GDM1 (cell line): ENCODE measurements at places on chromosomes 5 and 9.

DNA sequence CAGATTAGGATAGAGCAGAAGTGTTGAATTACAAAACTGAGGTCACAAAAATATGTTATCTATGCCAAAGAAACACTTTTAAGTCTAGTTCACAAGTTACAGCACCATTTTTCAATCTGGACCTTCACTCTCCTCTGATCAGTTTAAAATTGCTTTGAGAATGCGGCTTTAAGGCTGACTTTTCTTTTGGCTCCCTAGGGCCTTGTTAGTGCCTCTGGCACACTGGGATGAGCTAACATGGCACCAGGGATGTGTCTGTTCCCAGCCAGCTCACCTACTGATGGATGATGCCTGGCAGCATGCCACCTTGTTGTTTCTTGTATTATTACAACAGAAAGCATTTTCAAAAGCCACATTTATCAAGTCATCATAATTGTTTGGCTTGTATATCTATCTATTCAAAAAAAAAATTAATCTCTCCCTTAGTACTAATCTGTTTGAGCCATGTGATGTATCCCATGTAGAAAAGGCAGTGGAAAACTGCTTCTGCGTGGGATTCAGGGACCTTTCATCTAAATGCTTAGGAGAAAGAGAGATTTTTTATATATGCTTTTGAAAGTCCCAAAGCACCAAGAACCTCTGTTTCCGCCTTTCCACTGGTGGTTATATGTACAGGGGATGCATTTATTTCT lies 46.6 kb downstream of the ADAMTSL1 start:
- DNase-seq = no peak

- DNase-seq = no peak
Measured at GRCh38 chr9:34651876-34652601, at the start of gene IL11RA. IL11RA (plus strand) TSS chr9:34652185; CDS start chr9:34655218, 3,033 bp downstream.

GRCh38 chr5:158570502-158570901 lies 529.2 kb downstream of the EBF1 start:
- DNase-seq = no peak

GRCh38 chr5:138739938-138740337 lies 13.3 kb upstream of the CTNNA1 start:
- DNase-seq = no peak

GRCh38 chr9:137056739-137057415 lies 3.0 kb upstream of the ENTPD2 start:
- no peak for DNase-seq

DNA sequence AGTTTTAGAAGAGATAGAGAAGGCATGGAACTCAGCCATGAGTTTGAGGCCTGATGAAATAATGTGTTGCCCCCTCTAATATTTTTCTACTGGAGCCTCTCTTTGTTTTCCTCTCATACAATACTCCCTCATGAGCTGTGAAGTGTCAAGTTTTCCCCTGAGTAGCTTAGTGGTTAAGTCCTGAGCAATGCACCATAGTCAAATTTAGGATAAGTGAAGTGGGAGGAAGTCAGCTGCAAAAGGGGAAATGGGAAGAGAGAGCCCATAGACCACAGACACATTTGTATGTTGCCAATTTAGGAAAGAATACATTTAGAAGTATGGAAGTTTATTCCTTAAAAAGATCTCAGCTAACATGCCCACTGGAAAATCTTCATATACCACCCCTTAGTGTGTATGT lies 171.5 kb upstream of the NREP start:
- peak; percentile 6 for DNase-seq

- no peak for DNase-seq
Measured at GRCh38 chr5:148963664-148964063, 99.2 kb downstream of the SH3TC2 start.

- DNase-seq = no peak
Measured at GRCh38 chr5:8633259-8633658, 764.3 kb downstream of the MTRR start.

- DNase-seq = no peak
Measured at GRCh38 chr9:127866535-127866934, 10.9 kb downstream of the AK1 start.

DNA sequence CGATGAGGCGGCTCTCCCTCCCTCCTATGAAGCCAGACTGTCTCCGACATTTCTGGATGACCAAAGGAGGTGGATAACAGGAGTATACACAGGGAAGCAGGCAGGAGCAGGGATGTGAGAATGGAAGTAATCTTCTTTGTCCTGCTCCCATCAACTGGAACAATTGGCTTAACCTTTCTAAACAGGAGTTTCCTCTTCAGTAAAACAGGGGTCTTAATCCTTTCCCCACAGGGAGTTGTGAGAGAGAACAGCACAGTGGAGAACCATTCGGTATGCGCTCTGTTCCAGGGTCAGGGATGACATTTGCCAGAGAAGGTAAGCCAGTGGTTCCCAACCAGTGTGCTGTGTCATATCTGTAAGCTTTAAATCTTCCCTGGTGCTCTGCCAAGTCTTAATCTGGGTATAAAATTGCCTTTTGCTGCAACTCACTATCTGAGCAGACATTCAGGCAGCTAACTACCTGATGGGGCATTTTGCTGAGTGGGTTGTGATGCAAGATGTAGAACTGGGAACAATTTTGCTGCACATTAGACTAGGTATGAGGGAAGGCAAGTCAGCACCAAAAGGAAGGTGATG lies 294.8 kb upstream of the KIF2A start:
- no peak for DNase-seq

DNA sequence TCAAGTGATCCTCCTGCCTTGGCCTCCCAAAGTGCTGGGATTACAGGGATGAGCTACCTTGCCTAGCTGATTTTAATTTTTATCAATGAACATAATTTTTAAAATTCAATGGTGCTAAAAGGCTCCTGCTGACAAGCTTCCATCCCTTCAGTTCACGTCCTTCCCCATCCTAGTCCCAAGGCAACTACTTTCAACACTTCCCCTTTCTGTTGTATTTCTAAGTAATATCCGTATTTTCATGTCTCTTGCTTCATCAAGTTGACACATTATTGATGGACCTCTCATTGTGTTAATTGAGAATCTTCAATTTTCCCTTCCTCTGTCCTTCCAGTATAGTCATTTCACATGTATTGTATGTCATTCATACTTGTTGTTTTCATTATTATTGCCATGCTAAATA lies 93.8 kb upstream of the RASGRF2 start:
- no peak for DNase-seq

GRCh38 chr5:147675168-147675567 lies 107.4 kb downstream of the JAKMIP2 start:
- DNase-seq = no peak

DNA sequence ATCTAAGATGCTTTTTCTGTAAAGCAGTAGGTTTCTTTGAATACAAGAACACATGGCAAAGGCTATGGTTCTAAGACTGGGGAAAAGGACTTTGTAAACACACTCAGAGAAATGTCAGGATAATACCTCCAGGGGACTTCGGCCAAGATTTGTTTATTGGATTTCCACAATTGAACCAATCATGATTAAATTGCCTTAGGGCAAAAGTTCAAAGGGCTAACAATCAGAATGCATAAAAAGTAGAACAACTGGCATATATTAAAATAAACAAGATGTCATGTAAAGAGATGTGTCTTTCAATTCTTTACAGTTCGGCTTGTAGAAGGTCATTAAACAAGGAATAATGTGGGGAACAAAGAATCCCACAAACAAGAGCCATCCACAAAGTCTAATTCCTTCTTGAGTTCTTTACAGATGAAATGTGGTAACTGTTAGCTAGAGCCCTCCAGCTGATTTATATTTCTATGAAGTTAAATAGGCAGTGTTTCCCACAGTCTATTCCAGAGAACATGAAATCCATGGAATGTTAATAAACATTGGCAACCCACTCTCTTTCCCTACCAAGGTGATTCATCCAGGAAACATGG lies 565.5 kb downstream of the ZNF608 start:
- no peak for DNase-seq

GRCh38 chr9:134834217-134834956 lies 46.2 kb upstream of the FCN2 start:
- no peak for DNase-seq

GRCh38 chr5:143453720-143454119 lies 50.2 kb upstream of the NR3C1 start:
- DNase-seq = no peak

DNA sequence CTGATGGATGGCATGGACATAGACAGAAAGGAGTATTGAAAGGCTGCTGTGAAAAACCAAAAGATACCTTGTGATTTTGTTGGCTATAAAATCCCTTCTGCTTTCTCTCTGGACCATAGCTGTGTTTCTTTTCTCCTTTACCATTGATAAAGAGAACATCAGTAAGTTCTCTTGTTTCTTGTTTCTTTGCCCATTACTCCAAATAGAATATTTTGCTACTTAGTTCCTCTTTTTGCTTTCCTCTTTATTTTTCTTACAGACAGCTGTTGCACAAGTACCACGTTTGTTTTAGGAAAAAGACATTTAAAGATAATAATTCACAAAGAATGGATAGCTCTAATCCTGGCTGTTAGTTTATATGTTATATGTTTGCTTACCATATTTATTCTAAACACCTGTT lies 1129.2 kb downstream of the DTWD2 start:
- peak; percentile 3 for DNase-seq

DNA sequence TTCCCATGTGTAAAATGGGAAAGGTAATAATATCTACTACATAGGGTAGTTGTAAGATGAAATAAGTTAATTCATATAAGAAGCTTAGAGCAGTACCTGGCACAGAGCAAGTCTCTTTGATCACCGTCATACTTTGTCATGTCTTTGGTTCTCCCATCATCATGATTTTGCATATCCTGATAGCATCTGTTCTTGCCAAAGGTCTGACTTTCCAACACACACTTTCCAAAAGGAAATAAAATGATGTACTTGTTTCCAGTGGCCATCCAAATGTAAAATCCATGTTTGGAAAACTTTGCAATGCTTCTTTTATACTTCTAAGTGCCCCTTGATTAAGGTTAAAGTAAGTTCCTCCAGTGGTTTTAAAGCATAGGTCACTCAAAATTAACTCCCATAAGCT lies 266.9 kb upstream of the PTGER4 start:
- DNase-seq = no peak

DNA sequence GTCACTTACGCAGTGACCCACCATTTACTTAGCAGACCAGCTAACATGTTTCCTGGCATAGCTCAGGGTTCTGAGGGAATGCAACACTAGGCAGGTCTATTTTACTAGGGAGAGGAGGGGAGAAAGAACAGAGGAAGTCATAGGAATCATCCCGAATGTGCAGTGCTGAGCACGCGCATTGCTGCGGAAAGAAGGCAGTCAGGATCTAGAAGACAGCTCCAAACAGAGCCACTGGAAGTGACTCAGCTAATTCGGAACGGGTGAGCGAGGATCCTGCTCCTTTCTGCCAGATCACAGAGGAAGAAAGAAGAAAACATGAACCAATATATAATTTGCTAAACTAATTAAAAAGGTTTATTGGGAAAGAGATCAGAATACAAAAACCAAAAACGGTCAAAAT lies 339.8 kb downstream of the EFNA5 start:
- no peak for DNase-seq

DNA sequence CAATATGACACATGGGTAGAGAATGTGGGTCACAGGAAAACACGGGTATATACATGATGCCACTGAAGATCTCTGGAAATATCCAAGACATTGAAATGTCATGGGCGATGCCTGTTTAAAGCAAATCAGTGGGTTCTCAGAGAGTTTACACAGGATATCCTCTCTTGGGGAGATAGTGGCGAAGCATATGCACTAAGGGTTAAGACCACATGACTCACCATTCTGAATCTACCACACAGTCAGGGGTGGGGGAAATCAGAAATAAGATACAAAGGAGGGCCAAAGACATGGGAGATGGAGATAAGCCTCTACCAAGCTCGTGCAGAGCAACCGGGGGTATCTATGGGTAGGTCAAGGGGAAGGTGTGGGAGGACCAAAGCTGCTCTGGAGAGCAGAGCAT lies 58.8 kb downstream of the SH3PXD2B start:
- DNase-seq = peak; percentile 33

DNA sequence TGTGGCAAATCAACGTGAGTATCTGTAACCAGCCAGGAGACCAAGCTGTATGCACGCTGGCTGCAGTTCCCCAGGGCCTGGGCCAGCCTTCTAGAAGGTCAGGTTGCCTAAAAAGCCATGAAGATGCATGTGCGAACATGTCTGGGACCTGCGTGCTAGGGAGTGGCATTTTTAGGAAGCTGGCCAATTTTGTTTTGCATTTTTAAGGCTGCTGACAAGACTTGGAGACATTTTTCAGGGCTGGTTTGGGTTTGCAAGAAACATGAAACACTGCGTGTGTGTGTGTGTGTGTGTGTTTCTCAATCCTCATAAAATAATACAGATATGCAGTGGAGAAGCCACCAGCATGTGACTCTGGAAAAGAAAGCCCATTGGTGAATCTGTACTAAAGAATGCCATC lies 5.1 kb downstream of the TGFBI start:
- no peak for DNase-seq

DNA sequence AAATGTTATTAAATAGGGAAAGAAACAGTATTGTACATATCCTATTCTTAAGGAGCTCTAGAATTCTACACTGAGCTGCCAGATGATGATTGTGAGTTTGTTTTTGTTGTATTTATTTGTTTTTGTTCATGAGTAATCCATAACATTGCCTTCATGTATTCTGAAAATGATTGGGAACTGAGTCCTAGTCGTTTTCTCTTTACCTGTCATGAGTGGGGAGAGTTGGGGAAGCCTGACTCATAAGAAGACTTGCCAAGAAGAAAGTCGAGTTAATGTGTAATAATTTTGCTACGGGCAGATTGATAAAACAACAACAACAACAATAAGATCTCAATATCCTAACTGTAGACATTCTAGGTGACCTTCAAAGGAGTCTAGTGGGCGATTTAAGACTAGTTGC lies 103.8 kb downstream of the ANKRD55 start:
- no peak for DNase-seq

GRCh38 chr5:93658044-93658443 lies 75.0 kb downstream of the NR2F1 start:
- DNase-seq = no peak

GRCh38 chr5:95915999-95916686 lies 45.5 kb downstream of the ELL2 start:
- no peak for DNase-seq

DNA sequence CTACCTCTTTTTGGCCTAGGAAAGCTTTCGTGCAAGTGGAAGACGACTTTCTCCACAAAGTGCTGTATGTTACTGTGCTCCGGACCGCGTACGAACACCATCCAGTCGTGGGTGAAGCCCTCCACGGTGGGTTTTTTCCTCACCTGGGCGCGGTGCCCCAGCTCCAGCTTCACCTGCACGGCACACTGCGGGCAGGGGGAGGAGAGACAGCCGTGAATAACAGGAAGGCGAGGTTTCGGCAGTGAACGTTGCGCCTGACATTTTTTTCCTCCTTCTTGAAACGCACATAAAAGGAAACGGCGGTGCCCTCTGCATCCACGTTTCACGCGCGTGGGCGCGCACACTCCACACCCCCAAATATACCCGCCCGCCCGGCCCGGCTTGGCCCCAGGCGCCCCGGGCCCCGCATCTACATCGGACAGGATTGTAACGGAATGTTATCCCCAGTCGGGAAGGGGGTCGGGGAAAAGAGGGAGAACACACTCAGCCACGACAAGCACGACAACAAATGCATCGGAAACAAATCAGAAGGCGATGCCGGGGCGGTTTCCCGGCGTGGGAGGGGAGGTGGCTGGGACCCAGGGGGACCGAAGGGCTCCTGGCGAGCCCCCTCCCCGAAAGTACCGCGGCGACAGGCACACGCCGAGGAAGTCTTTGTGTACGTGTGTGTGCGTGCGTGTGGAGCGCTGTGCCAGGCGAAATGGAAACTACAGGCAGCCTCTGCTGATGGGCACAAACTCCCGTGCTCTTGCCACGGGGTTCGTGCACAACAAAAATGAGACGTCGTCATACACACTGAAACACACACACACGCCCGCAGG lies 1.4 kb downstream of the MLLT3 start:
- no peak for DNase-seq

GRCh38 chr5:120684213-120684612 lies 220.1 kb downstream of the PRR16 start:
- no peak for DNase-seq
